ENCODE measurements at places on chromosomes 16 and 17. TPM values are rescaled to one million over a fixed set of nuclear protein-coding genes. Genes with fewer than 3 reads are reported as not detected.

The KRT12 gene
- total RNA-seq, result not detected

The IGF2BP1 gene
- total RNA-seq, result 1.8 TPM

DNA sequence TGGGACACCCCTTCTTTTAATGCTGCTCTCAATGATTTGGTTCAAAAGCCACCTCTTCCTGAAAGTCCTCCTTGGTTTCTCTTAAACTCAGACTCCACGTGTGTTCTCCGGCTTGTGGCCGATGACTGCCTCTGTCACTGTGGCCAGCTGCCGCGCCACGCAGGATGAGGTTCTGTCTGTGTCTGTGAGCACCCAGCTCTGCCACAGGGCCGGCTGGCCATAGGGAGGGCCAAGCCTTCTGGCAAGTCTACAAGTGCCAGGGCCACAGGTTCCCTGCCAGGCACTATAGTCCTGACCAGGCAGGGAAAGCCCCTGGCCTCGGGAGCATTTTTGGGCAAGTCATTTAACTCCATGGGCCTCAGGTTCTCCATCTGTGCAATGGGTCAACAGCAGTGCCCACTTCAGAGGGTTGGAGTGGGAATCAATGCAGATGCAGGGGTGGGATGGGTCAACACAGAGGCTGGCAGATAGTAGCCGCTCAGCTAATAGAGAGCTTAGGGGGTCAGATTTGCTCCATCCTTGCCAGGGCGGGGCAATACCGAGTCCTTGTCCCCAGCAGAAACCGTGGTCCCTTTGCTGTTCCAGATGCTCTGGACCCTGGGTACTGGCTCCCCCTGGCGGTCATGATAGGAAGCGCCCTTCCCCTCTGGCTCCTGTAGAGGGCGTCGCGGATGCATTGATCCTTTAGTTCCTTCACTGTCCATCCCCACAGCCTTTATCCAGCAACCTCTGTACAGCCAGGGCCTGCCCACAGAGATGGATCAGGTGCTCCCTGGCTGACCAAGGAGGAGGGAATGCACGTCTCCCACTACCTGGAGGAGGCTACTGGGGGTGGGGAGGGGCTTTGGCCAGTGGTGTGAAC is 19.3 kb upstream of the ADGRG3 start:
- no peak overlapping the region for H3K4me3 ChIP-seq
- no peaks in the 10 kb centered on the region for H3K4me1 ChIP-seq
- no peaks in the 10 kb centered on the region for H3K27me3 ChIP-seq
- peak; percentile 63 for DNase-seq

- H3K4me3 ChIP-seq, result no peak overlapping the region
- DNase-seq, result no peak
- H3K36me3 ChIP-seq, result no peaks in the 10 kb centered on the region
- no peaks in the 10 kb centered on the region for H3K4me1 ChIP-seq
- H3K27me3 ChIP-seq, result no peaks in the 10 kb centered on the region
- no peak overlapping the region for H3K27ac ChIP-seq
These were observed 132.3 kb upstream of the RPL38 start for GRCh38 chr17:74070998-74071679.

DNA sequence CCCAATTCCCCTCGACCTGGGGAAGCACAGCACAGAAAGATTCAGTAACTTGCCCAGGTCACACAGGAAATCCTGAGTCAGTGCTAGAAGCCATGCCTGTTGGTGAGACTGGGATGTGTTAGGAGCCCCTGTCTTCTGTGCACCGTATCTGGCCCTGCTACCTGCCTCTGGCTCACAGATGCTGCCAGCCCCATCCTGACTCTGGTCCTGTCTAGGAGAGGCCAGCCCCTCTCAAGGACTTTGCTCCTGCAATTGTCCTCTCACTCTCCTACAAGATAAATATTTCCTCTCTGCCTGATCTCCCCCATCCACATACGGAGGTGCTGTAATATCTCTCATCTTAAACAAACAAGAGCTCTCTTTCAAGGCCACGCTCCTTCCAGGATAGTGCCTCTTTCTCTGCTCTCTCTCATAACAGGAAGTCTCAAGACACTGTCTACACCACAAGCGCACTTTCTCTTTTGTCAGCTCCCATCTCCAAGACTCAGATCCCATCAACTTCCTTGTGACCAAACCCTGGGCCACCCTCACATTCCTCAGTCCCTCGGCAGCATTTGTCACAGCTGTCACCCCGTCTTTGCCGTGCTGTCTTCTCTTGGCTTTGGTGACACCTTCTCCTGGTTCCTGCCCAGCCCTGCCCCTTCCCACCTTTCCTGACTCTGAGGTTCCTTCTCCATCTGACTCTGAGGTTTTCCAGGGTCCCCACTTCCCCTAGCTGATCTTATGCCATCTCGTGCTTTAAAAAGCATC is 1.9 kb downstream of the SLC13A2 start:
- H3K36me3 ChIP-seq, result no peaks in the 10 kb centered on the region
- no peaks in the 10 kb centered on the region for H3K4me1 ChIP-seq

DNA sequence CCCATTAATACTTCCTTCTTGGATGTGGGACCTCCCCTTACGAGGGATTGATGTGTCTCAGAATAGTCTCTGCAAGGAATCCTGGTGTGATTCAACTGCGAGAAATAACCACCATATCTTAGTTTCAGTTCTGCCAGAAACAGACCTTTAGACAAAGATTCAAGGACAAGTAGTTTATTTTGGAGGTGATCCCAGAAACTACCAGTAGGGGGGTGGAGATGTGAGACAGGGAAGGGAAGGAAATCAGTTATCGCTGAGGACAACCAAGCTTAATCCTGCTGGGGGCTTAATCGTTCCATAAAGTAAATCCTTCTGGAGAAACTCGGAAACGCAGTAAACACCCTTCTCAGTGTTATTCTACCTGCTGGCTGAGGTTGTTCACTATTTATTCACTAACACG is 5.0 kb upstream of the SDR42E1 start:
- no peak for DNase-seq
- no peak overlapping the region for H3K27ac ChIP-seq
- no peaks in the 10 kb centered on the region for H3K27me3 ChIP-seq
- no peaks in the 10 kb centered on the region for H3K4me1 ChIP-seq
- H3K36me3 ChIP-seq, result no peaks in the 10 kb centered on the region
- H3K4me3 ChIP-seq, result no peak overlapping the region

DNA sequence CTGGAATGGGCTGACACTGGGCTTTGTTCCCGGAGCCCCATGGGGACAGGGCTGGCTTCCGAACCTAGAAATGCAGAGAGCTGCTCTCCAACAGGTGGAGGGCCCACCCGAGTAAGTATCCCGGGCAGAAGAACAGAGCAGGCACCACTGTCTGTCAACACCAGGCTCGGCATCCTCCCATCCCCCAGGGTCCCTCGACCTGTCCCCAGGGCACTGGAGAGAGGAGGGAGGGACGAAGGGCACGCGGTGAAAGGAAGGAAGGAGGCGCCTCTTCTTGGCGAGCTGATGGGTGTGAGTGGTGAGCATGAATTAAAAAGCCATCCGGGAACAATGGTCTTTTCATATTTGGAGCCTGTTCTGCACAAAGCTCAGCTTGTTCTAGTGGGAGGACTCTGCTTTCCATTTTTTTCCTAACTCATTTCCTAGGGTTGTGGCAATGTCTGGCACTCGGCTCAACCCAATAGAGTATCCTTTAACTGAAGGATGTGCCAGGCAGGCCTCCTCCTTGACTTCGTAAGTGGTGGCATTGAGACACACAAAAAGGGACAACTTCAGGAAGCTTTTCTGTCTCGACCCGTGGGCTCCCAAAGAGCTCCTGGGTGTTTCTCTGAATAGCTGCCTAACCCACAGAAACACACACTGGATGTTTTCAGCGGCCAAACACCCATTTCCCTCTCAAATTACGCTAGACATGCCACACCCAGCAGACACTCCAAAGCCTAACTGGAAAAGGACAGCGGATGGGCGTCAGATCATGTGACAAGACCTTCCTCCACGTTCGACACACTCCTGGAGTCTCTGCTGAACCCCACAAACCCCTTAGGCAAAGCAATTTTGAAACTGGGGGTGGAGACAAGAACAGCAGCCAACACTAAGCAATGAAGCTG is 47.7 kb downstream of the ZFHX3 start:
- no peaks in the 10 kb centered on the region for H3K27me3 ChIP-seq
- no peak for DNase-seq
- no peaks in the 10 kb centered on the region for H3K4me1 ChIP-seq
- no peak overlapping the region for H3K27ac ChIP-seq
- H3K36me3 ChIP-seq, result no peaks in the 10 kb centered on the region

DNA sequence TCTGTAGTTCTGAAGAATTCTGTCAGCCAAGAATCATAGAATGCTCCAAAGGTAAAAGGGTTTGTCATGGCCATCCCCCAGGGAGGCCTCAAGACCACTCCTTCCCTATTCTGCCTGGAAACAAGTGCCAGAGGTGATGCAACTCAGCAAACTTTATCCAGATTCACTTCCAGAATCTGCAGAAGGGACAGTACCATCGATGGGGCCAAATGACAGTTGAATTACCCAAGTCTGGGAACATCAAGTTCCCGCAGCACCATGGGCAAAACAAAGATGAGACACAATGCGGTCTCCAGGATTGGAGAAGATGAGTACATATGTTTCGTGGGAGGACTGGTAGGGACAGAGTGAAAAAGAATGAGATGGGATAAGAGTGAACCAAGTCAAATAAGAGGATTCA is 13.7 kb upstream of the TAT start:
- H3K4me3 ChIP-seq, result no peak overlapping the region
- no peak for DNase-seq
- no peaks in the 10 kb centered on the region for H3K36me3 ChIP-seq
- no peaks in the 10 kb centered on the region for H3K4me1 ChIP-seq
- H3K27ac ChIP-seq, result no peak overlapping the region

GRCh38 chr16:66419527-66419926 is 7.6 kb upstream of the BEAN1 start:
- H3K36me3 ChIP-seq, result no peaks in the 10 kb centered on the region
- no peak overlapping the region for H3K27ac ChIP-seq
- H3K4me1 ChIP-seq, result no peaks in the 10 kb centered on the region
- H3K27me3 ChIP-seq, result no peaks in the 10 kb centered on the region
- no peak for DNase-seq

DNA sequence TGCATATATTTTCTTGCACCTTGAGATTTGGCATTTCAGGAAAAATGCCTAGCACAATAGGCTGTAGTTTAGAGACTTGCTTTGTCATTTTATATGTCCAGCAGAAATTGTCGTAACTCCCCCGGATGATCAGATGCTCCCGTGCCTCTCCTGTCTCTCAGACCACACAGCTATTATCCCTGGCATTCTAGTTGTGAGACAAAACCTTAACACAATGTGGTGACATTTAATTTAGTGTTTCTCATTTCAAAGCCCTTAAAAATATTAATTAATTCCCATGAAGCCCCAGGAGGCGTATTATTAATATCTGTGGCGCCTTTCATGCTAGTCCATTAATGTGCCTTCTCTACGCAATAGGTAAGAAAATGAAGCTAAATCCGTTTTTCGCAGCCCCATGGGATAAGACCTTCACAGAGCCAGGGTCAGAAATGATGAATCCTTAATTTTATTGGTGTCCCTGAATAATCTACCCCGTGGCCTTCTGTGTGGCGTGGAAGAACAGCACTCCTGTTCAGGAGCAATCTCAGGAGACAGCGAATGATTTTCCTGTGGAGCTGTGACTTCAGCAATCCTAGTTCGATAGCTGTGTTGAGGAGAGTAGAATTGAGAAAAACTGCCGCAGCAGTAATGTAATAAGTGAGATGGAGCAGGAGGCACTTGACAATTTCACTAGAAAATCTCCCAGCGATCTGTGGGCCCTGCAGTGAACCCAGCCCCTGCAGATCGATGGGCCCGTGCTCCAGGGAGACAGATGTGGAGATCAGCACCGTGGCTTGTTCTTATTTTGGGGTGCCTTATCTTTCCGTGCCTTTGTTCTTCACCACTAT is 157.9 kb downstream of the RPTOR start:
- H3K36me3 ChIP-seq, result no peaks in the 10 kb centered on the region
- DNase-seq, result no peak
- no peak overlapping the region for H3K4me3 ChIP-seq
- no peaks in the 10 kb centered on the region for H3K4me1 ChIP-seq

- H3K27me3 ChIP-seq, result no peaks in the 10 kb centered on the region
- no peaks in the 10 kb centered on the region for H3K4me1 ChIP-seq
- H3K4me3 ChIP-seq, result no peak overlapping the region
- no peaks in the 10 kb centered on the region for H3K36me3 ChIP-seq
These were observed 8.5 kb upstream of the ZC3H18 start for GRCh38 chr16:88561485-88562359.

- no peaks in the 10 kb centered on the region for H3K36me3 ChIP-seq
- H3K4me3 ChIP-seq, result no peak overlapping the region
- no peaks in the 10 kb centered on the region for H3K27me3 ChIP-seq
These were observed 233.4 kb downstream of the STX8 start for GRCh38 chr17:9342225-9342624.

DNA sequence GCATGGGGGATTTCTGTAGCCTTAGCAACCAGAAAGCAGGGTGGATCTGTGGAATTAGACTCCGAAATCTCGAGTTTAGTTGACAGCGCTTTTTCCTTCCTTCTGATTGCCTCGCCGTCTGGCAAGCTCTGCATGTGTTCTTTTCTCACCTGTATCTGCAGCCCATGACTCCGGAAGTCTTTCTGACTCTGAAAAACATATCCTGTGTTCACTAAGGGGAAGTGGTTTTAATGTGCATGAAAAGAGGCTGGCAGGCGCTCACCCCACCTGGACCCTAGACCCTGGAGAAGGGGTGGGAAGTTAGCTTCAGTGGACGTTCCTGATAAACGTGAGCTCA is 158.5 kb downstream of the RPTOR start:
- no peaks in the 10 kb centered on the region for H3K27me3 ChIP-seq
- H3K36me3 ChIP-seq, result no peaks in the 10 kb centered on the region
- no peak for DNase-seq
- H3K4me1 ChIP-seq, result no peaks in the 10 kb centered on the region
- no peak overlapping the region for H3K27ac ChIP-seq

DNA sequence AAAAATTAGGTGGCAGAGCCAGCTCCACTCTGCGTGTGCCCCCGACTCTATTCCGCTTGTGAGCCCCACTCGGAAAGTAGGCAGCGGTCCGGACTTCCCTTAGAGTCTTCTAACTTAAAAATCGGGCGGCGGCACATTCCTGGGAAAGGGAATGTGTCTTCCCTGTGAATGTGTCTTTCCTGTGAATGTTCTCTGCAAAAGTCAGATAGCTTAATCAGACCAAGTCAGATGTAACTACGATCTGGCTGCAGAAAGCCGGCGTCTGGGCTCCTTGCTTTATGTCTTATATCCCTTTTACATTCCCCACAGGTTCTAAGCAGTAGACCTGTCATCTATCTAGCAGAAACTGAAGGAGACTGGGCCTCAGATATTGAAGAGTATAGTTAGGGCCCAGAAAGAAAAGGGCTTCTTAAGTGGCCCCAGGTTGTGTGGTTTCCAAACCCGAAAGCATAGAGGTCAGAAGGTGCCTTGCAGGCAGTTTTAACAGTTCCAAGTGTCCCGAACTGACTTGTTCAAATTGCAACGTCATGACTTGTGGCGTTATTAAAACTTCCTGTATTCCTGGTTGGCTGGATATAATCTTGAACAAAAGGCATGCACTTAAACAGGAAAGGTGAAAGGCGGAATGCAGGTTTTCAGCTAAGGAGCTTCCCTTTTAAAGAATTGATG is 601 bp downstream of the PHKB start:
- DNase-seq, result no peak
- peak overlapping the region; percentile 99 for H3K27ac ChIP-seq
- no peaks in the 10 kb centered on the region for H3K27me3 ChIP-seq
- H3K36me3 ChIP-seq, result no peaks in the 10 kb centered on the region

- no peak overlapping the region for H3K4me3 ChIP-seq
- DNase-seq, result no peak
- H3K27ac ChIP-seq, result no peak overlapping the region
- H3K36me3 ChIP-seq, result no peaks in the 10 kb centered on the region
- H3K4me1 ChIP-seq, result no peaks in the 10 kb centered on the region
- H3K27me3 ChIP-seq, result no peaks in the 10 kb centered on the region
These were observed 7.0 kb downstream of the C16orf82 start for GRCh38 chr16:27073733-27074132.
